ENCODE measurements at places on chromosomes 5 and 9.

- no peak for DNase-seq
Measured at GRCh38 chr5:147177125-147177840, 57.5 kb upstream of the STK32A start.

GRCh38 chr5:60323596-60323995 lies 376.4 kb downstream of the DEPDC1B start:
- no peak for DNase-seq

DNA sequence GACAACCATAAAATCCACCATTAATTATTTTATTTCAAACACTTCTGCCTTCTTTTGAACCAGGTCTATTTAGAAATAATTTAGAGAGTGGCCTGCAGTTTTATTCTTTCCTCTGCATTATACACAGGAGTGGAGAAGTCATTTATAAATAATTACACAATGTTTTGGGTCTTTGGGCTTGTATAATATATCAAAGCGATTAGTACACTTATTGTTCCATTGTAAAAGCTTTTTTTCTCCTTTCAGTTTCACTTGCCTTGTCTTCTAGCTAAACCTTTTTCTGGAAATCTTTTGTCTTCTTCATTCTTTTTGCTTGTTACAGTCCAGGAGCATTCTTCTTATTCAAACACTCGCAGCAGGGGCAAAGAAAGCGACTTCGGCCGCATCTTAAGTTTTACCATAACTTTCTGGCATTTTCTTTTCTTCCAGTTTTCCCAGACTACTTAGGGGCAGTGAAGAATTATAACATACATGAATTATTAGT lies 7.3 kb upstream of the NEUROG1 start:
- DNase-seq, result no peak

DNA sequence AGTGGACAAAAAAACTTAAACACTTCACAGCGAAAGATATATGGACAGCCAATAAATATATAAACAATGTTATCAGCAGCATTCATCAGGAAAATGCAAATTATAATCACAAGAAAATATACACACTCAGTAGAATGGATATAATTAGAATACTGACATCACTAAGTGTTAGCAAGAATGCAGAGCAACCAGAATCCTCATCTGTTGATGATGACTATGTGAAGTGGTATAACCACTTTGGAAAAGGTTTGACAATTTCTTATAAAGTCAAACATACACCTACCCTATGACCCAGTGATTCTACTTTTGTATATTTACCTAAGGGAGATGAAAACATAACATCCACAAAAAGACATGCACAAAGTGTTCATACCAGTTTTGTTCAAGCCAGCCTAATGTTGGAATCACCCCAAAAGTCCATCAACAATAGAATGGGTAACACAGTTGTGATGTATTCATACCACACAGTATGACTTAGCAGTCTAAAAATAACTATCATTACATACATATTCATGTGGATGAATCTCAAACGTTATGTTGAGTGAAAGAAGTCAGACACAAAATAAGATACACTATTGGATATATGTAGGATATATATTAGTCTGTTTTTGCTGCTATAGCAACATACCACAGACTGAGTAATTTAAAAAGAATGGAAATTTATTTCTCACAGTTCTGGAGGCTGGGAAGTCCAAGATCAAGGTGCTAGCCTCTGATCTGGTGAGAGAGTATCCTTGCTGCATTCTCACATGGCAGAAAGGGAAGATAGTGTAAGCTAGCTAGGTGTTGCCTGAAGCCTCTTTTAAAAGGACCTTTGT lies 148.8 kb upstream of the ADAMTSL1 start:
- no peak for DNase-seq

DNA sequence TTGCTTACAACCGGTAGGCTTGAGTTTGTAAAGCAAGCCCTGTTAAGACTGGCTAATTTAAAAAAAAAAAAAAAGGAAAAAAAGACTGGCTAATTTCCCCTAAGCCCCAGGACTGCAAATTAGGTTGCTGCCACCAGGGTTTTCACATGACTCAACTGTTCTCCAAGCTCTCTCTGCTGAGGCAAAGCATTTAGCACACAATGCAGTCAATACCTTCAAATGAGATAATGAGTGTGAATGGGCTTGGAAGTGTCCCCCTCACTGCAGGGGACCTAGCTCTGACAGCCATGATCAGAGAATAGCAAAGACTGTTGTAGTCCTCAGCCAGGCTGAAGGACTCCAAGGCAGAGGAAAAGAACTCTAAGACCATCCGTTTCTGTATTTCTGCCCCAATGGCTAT lies 42.8 kb upstream of the ZSWIM6 start:
- DNase-seq, result no peak

GRCh38 chr5:34771076-34771475 lies 67.9 kb upstream of the TTC23L start:
- DNase-seq, result no peak

- no peak for DNase-seq
Measured at GRCh38 chr5:133340822-133341221, 271.5 kb downstream of the FSTL4 start.

- no peak for DNase-seq
Measured at GRCh38 chr9:69054989-69055388, 19.4 kb downstream of the FXN start.

DNA sequence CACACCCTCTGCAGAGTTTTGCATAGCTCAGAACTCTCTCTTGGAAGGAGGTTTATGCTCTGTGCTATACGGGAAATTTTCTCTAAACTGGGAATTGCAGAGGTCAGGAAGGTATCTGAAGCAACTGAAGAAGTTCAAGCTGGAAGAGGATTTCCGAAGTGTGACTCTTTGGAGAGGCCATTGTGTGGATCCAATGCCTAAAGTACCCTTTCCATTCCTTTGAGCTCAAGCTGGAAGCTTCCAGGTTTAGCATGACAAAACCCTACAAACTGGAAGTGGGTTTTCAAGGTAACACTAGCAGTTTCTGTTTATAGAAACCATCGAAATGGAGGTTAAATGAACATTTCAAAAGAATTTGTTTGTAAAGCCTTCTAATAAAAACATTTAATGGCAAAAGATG lies 187.1 kb downstream of the CFAP90 start:
- DNase-seq, result no peak

- DNase-seq, result no peak
Measured at GRCh38 chr9:132826621-132827365, 51.3 kb downstream of the AK8 start.

GRCh38 chr9:749716-750115 lies 91.8 kb upstream of the DMRT1 start:
- no peak for DNase-seq

GRCh38 chr5:76971511-76971910 lies 18.7 kb downstream of the CRHBP start:
- no peak for DNase-seq

- DNase-seq, result no peak
Measured at GRCh38 chr9:5851445-5851844, 18.5 kb upstream of the ERMP1 start.

GRCh38 chr5:64615895-64616294 lies 74.4 kb upstream of the SHISAL2B start:
- DNase-seq, result no peak

DNA sequence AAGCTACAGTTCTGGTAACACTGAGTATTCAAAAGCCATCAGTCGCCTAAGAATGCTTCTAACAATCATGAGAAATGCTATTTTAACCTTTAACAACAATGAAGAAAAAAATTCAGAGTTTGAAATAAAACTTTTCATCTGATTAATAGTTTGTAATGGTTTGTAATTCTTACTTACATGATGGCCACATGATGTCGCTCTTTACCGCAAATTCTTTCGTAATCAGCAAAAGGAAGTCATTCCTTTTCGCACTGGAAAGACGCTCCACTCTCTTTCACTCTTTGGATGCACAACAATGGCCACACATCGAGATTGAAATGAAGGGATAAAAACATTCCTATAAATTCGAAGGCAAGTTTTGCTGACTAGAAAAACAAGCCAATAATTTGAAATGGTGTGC lies at the start of gene PCDHA7:
TSS of gene PCDHA7 (plus strand) at position 277 of the 400 bp plus-strand sequence. CDS start at position 392, 115 bp downstream.
- no peak for DNase-seq

DNA sequence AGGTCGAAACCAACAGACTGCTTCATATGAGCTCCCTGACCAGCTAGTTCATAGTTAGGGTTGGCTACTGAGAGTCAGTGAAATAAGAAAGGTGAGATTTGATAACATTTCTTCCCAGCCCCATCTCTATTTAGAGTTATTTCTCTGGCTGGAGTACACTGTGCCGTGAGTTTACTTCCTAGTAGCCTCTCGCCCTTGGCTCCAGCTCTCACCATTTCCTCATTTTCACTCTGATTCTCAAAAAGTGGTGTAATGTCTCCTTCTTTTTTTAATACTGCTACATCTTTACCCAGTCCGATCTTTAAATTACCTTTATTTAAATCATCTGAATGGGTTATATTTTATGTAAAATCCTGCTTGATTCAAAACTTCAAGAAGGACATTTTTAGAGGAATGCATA lies 100.4 kb upstream of the FAM174A start:
- no peak for DNase-seq

GRCh38 chr5:7849681-7850394 lies 1.1 kb downstream of the CFAP90 start:
- no peak for DNase-seq

- no peak for DNase-seq
Measured at GRCh38 chr5:155915601-155916000, 411.4 kb upstream of the SGCD start.

DNA sequence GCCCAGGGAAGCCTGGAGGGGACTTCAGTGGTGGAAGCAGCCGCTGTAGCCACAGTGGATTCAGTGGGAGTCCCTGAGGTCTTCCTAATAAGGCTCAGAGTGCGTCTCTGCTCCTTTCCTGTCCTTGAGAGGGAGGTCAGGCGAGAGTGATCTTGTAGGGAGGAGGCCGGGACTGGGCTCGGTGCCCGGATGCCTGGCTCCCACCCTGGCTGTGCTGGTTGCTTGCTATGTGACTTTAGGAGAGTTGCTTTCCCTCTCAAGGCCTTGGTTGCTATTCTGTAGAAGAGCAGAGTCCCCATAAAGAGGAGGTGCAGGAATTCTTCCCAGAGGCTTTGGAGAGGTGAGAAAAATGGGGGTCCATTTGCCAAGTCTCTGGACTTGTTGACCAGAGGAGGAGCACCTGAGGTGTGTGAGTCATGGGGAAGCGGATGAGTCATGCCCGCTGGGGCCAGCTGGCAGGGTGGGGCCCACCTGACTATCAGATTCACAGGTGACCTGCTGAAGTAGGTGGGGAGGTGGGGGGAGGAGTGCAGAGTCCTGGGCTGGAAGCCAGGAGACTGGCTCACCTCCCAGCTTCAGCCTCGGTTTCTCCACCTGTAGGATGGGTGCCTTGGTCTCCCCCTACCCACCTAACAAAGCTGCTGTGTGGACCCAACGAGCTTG lies 13.8 kb downstream of the GSN start:
- DNase-seq, result no peak

DNA sequence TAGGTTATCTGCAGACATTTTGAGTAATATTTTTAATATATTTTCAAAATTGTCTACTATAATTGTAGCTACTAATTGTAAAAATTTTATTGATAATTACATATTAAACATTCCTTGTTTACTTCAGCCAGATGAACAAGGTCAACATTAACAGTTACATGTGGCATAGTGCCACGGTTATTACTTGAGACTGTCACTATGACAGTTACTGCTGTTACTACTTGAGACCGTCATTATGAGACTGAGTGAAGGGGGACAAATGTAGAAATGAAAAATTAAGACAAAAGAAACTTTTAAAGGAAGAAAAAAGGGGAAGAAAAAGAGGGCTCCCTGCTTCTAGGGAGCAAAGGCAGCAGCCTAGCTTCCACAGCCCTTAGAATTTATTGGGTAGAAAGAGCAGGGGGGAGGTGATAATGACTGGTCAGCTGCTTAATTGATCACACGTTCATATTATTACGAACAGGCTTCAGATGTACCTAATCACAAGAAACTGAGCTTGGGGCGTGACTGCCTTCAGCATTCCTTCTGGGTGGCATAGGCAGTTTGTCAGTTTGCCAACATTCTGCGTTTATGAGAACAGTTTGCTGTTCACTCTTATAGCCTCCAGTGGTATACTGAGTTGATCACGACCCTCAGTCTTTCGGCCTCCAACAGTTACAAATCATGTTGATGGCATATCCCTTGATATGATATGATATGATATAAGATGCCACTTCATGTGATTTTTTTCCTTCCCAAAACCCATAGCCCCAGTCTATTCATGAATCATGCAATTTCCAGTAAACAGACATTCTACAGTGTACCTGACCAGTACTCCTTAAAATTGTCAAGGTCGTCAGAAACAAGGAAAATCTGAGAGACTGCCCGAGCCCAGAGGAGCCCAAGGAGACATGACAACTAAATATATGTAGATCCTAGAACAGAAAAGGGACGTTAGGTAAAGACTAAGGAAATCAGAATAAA lies 13.1 kb downstream of the MARCHF6 start:
- no peak for DNase-seq

DNA sequence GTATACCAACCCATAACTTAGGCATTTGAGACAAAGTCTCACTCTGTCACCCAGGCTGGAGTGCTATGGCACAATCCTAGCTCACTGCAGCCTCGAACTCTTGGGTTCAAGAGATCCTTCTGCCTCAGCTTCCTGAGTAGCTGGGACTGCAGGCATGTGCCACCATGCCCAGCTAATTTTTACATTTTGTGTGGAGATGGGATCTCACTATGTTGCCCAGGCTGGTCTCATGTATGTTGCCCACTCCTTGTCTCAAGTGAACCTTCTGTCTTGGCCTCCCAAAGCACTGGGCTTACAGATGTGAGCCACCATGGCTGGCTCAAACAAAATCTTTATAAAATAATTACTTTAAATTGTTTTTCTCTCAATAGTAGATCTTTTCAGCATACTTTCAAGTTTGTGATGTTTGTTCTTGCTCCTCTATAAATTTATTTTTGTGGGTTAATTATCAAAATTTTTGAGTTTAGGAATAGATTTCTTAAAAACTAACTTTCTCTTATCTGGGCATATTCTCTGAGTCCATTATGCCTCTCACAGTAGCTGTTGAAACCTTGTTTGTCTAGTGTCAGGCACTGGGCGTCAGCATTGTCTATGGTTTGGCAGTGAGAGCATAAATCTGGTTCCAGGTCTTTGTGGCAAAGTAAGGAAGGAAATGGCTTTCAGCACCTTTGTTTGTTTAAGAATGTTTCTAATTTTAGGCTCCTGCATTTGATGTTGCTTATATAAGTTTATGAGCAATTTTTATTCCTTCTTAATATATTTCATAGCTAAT lies 38.7 kb downstream of the NLN start:
- peak; percentile 19 for DNase-seq

DNA sequence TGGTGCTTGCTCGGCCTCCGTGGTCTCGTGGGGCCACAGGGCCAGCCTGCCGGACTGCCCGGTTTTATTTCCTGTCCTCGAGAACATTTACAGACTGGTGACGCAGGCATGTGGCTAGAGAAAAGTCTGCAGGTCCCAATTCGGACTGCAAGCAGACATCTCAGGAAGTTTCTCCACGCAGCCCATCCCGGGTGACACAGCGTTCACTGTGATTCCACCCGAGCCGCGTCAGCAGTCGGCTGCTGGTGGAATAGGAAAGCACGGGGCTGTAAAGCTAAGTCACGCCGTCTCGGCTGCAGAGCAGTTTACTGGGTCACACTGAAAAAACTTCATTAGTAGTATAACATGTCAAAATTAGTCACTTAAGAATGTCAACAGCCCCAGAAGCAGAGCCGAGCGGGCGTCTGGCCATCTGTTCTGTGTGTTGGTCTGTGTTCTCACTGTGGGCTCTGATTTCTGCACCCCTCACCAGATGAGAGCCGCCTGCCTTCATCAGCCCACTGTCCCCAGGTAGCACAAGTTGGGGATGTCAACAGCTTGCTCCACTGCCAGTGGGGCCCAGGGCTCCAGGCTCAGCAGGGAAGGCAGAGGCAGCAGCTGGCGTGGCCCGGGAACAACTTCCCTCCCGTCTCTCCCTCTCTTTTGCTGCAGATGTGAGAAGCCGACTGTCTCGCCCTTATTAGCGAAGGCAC lies 363.7 kb downstream of the IRX2 start:
- no peak for DNase-seq

- no peak for DNase-seq
Measured at GRCh38 chr5:85472749-85473148, 1088.1 kb upstream of the EDIL3 start.

- no peak for DNase-seq
Measured at GRCh38 chr9:97060796-97061195, 21.9 kb upstream of the CTSV start.

All from stimulated activated CD8-positive, alpha-beta memory T cell treated with anti-CD3 and anti-CD28 coated beads, Interleukin-7, amount 100 ng/mL, for 1 hour (primary cell).